ENCODE measurements at places on chromosomes 6 and 20.

DNA sequence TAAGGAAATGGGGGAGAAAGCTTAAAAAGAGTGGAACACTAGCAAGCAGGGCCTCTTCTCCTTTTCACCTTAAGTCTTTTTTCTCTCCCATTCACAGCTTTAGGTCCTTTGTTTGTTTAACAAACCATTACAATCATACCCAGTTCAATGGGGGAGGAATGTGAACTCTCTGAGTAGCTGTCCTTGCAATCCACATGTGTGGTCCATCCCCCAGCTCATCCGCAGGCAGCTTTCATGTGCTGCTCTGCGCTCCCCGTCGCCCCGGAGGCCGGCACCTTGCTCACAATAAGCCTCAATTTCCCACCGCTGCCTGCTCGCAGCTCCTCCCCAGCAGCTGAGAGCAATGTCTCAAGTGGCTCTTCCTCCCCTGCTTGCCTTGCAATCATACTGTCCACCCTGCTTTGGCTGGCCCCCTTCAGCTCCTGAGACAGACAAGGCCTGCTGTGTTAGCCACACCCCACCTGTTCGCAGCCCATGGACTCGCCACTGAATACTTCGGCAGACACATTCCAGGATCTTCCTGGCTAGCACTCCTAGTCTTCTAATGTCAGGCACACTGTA is 49.1 kb downstream of the PLAGL1 start:
- no peak for DNase-seq

DNA sequence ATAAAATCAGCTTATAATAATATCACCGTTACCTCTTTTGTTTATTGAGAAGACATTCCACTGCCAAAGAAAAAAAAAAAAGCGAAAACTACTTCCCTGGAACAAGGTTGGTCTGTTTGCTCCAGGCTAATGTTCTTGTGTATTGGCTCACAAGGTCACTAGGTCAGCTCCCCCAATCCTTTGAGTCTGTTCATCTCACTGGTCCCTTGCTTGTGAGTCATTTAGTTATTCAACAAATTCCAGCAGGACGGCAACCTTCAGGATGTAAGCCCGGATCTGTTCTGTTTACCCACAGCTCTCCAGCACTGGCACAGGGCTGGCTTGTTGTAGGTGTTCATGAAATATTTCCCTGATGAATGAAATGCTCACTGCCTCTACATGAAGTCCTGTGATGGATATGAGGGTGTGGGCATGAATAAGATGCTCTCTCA is 3.3 kb downstream of the ARHGAP40 start:
- DNase-seq: no peak

DNA sequence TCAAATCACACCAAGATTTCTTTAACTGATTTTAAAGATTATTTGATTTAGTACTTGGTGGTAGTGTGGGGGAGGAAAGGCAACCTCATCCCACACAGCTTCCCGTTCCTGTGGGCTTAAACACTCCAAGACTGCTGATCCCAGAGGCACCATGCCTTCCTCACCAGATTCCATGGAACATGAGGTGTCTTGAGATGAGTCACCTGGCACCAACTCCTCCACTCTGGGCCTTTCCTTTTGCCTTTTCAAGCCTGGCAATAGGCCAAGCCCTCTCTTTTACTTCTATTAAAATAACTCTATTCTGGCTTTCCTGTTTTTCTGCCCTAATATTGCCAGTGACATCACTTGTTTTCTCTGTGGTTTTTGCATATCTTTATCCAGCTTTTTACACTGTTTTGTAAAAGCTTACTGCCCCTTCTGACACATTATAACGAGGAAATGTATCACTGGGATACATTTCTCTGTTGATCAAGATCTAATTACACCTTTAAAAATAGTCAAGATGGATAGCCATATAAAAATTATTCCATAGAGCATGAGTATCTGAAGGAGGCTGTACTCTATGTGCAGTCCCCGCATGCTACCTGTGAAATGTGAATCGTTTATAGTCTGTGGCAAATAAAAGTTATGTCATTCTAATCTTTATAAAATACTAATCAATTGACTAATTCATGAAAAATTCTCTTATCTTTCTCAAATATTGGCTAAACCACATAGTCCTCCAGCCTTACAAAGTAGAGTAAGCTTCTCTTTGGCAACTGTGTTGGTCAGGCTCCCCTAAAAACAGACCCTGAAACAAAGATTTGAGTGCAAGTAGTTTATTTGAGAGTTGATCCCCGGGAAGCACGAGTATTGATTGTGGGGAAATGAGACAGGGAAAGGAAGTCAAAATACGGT is 257.8 kb upstream of the KCNQ5 start:
- DNase-seq: no peak

DNA sequence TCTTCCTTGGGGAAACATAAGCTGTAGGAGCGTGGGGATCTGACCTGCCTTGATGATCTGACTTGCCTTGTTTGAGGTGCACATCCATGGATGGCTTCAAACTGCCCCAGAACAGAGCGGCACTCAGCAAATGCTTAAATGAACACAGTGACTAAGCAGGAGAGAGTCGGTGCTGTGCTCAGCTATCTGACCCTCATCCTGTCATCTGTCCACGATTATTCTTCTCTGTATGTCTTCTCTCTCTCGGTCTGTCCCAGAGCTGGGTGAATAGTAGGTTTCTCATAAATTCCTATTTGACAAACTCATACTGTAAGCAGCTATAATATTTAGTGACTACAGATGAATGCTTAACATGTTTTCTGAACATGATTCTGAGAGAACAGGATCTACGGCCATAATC is 37.3 kb downstream of the TRAM2 start:
- no peak for DNase-seq

GRCh38 chr6:82711105-82711827 is 347.6 kb downstream of the TPBG start:
- DNase-seq: no peak

GRCh38 chr6:122648726-122649125 is 38.5 kb downstream of the PKIB start:
- no peak for DNase-seq

DNA sequence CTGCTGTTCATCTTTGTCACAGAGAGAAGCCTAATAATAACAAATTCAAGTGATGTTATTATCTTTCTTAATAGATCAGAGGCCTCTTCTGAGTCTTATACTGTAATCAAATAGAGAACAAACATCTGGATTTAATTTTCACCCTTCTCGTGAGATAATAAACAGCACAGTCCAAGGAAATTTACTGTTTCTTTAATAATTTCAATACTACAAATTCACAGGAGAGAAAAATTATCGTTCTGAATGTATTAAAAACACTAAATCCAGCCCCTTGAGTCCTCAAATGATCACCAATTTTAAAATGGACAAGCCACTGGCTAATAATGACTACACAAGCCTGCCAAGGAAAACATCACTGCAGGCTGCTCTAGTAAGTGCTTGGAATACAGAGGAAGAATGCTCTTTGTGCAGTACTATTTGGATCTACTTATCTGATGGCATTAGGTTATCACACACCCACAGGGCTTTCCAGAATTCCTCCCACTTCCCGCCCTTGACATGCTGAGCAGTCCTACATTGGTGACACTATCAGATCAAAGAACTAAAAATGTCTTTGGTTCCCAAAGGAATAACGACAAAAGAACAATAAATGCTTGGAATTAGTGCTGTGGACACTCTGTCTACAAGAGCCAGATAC is 38.1 kb downstream of the SYNE1 start:
- DNase-seq: no peak

GRCh38 chr6:3433005-3433404 is 23.8 kb downstream of the SLC22A23 start:
- no peak for DNase-seq

DNA sequence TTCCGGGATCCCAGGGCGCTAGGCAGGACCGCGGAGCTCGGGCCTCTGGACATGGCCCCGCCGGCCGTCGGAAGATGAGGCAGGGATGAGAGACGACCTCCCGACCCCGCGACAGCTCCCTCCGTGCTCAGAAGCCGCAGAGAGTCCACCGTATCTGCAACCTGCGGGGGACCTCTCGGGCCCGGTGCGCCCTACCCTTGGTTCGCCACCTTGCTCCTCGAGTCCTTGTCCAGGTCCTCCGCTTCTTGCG is 301 bp downstream of the PPP1R3D start:
- DNase-seq: no peak

DNA sequence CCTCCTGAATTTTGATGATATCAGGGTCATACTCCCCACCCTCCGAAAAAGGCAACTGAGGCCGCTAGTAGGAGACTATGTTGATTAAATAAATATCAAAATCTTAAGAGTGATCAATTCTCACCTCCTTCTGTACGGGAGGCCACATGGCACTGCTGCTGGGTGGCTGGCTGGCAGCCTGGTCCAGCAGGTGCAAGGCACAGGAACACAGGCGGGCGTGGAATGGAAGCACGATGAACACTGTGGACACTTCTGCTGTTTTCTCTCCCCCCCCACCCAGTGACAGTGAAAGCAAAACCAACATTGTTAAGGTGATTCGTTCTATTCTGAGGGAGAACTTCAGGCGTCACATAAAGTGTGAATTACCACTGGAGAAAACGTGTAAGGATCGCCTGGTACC is 9.7 kb upstream of the CLDN20 start:
- DNase-seq: no peak

DNA sequence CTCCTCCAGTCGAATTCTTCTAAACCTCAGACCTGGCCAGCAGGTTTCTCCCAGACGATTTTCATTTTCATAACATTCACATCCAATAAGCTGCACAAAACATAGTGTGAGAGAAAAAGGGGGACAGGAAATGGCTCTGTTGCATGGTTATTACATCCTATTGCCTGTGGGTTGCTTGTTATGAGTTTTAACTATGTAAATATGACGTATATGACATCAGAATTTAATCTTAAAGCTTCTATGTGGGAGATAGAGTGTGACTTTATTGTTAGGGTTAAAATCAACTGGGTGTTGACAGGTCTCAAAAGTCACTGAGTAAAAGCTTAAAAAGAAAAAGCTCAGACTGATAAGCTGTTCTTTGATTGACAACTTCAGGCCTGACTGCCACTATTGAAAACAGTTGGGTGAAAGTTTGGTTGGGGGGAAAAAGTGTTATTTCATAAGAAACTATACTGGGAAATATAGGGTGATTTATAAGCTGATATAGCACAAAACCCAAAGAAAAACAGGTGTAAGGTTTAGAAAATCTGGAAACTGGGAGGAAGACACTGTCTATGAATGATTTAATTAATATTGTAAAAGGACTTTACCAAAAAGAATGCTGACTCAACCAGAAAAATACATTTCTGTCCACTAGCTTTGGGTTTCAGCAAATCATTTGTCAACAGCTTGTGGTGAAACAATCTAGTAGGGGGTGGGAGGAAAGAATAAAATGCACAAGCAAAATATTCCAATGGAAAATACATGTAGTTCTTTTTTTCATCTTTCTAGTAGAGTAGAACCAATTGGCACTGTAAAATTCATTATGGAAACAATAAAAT is 134.1 kb upstream of the CEP162 start:
- DNase-seq: no peak

DNA sequence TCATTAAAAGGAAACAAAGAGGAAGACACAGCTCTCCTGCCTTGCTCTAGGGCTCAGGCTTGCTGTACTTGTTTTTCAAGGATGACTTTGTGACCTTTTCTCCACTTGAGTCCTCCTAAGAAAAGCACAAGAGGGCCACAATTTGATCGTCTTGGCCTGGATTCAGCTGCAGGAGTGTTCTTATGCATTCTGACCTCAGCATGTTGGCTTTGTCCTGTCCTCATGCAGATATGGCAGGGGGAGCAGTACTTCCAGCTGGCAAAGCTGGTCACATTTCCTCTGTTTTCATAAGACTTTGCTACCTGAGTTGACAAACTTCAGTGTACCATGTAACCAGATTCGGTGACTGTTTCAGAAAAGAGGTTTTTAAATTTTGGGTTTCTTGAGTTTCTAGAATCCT is 30.8 kb downstream of the KDM1B start:
- DNase-seq: no peak

GRCh38 chr6:154604119-154604518 is 93.6 kb upstream of the CNKSR3 start:
- DNase-seq: no peak

DNA sequence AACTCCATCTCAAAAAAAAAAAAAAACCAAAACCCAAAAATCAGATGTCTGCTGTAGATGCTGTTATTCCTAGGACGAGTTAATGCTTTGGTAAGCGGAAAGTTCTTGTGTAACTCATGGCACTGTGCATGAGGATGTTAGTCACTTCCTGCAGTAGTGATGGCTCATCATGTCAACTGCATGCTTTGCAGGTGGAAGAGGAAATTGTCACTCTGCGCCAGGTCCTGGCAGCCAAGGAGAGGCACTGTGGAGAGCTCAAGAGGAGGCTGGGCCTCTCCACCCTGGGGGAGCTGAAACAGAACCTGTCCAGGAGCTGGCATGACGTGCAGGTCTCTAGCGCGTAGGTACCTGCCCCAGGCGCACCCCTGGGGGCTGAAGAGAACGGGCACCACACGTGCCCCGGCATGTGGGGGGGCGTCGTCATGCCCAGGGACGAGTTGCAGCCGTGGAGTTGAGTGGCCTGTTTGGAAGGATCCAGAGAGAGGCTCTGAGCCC is 8.5 kb downstream of the TPD52L2 start:
- DNase-seq: no peak

DNA sequence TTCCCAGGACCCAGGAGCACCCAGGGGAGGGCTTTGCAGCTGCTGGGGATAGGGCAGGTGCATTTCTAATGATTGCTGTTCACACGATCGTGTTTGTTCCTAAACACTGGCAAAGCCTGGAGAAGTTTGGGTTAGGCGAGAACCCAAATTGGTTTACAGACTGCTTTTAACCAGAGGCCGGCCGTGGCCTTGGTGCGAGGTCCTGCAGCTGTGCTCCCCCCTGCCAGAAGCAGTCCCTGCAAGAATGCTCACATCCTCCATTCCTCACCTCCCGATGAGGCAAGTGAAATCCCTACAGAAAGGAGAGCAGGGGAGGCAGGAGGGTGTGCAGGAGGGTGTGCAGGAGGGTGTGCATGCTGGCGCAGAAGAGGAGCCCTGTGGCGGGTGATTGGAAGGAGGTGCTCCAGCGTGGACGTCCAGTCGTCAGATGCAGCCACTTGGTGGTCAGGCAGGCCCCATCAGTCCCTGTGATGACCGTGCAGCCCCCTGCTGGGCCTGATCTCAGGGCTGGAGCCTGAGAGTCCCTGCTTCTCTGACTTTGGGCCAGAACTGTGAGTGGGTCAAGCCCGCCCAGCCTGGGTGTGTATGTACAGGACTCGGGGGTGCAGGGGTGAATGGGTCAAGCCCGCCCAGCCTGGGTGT is 55.7 kb upstream of the FRMD1 start:
- DNase-seq: no peak

GRCh38 chr20:38275815-38276550 is 15.4 kb upstream of the KIAA1755 start:
- DNase-seq: no peak

GRCh38 chr6:168950858-168951214 is 302.8 kb downstream of the THBS2 start:
- no peak for DNase-seq

DNA sequence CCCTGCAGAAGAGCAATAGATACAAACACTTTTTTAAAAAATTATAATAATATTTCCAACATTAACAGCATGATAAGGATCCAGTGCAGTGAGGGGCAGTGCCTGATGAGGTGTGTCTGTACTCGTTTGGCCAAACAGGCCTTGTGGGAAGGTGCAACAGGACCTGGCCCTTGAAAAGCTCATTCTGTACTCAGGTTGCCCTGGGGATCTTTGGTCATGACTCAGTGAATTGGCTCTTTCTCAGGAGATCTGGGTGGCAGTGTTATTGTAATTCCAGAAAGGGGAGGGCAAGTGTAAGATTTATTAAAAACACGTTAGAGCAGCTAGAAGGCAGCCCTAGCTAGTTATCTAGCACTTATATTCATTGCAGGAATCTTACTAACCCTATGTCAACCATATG is 2.9 kb upstream of the SPINT3 start:
- DNase-seq: no peak
